ENCODE measurements at places on chromosomes 3 and 15.

GRCh38 chr3:18964640-18965039 lies 183.7 kb upstream of the KCNH8 start:
- DNase-seq = no peak

GRCh38 chr3:103388214-103388613 lies 953.4 kb downstream of the ZPLD1 start:
- no peak for DNase-seq

- no peak for DNase-seq
Measured at GRCh38 chr3:72213296-72214065, 428.5 kb upstream of the PROK2 start.

DNA sequence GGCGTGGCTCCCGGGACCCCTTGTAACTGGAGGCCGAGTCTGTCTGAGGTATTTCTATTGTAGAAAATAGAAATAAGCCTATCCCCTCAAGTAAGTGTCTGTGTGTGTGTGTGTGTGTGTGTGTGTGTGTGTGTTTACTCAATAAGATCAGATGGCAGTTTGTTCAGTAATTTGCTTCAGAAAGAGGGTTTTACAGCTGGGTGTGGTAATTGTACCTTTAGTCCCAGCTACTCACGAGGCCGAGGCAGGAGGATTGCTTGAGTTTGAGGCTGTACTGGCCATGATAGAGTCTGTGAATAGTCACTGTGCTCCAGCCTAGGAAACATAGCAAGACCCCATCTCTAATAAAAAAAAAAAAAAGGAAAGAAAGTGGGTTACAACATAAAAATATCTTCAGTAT lies 8.7 kb downstream of the SPINT1 start:
- DNase-seq = no peak

- no peak for DNase-seq
Measured at GRCh38 chr15:92097474-92098178, 244.1 kb downstream of the SLCO3A1 start.

DNA sequence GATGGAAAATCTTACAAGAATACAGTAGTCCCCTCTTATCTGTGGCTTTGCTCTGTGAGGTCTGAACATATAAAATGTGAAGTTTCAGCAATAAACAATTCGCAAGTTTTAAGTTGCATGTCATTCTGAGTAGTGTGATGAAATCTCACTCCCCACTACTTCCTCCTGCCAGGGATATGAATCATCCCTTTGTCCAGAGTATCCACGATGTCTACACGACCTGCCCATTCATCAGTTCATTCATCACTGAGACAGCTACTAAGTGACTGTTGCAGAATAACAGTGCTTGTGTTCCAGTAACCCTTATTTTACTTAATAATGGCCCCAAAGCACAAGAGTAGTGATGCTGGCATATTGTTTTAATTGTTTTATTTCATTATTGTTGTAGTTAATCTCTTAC lies 489.2 kb upstream of the UBE2E2 start:
- DNase-seq = no peak

GRCh38 chr3:107727102-107727501 lies 204.3 kb downstream of the BBX start:
- DNase-seq = no peak

DNA sequence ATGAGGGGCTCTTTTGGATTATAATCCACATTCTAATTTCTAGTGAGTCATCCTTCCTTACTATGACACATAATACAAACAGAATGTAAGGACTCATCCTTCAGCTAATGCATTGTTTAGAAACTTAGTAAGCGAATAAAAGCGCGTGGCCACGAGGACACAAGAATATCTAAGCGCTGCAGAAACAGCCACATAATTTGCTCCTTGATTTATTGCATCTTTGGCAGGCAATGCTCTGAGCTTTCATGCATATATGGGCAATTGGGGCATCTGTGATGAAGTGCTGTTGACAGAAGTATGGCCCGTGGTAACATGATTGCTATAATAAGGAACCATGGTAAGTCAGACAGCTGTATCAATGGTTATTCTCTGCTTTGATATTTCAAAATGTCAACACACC lies 191.3 kb upstream of the ZNF385D start:
- DNase-seq = peak; percentile 52

DNA sequence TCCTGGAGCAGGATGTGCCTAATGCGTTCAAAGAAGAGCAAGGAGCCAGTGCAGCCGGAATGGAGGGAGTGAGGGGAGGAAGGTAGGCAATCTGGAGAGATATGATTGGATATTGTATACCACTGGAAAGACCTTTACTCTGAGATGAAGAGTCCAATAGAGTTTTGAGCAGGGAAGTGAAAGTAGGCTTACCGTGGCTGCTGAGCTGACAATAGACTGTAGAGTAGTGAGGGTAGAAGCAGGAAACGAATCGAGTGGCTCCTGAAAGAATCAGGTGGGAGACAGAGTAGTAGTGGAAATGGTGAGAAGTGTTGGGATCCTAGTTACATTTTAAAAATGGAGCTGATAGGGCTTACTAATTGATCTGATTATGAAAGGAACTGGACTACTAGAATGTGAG lies 51.8 kb upstream of the NUDT16 start:
- no peak for DNase-seq

DNA sequence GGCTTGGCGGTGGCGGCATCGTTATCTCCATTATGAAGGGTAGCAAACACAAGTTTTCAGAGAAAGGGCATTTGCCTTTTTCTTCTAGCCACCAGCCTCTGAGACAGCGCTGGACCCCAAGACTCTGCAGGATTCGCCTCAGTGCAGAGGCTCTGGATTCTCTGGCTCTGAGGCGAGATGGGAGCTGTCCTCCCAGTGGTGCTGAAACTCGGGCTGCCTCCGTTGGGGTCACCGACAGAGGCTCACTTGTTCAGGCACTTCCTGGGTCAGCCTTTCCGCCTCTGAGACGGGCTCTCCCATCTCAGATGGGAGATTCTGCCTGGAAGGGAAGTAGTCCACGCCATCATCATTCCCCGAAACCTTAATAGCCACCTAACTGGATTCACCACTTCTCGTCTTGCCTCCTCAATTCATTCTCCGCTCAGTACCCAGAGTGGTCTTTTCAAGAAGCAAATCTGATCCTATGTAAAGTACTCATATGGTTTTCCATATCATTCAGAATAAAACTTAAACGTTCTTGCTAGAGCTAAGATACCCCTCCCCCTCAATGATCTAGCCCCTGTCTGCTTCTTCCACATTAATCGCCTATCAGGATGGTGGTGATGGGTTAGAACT lies 76.9 kb downstream of the RHCG start:
- no peak for DNase-seq

DNA sequence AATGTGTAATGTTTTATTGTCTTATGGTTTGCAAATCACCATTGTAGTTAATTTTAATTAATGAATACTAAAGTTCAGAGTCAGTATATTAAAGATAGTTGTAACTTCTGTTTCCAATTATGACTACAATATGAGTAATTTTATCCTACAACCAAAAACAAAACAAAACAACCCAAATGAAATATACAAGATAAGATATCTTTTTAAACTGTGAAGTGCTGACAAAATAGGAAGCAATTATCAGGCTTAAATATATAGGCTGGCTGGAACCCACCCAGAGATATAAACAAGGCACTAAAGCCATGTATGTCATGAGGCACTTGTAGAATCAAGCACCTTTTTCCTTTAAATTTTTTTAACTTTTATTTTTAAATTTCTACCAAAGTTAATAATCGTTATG lies 108.6 kb upstream of the LRRFIP2 start:
- no peak for DNase-seq

- no peak for DNase-seq
Measured at GRCh38 chr3:71536376-71536965, 47.1 kb downstream of the FOXP1 start.

DNA sequence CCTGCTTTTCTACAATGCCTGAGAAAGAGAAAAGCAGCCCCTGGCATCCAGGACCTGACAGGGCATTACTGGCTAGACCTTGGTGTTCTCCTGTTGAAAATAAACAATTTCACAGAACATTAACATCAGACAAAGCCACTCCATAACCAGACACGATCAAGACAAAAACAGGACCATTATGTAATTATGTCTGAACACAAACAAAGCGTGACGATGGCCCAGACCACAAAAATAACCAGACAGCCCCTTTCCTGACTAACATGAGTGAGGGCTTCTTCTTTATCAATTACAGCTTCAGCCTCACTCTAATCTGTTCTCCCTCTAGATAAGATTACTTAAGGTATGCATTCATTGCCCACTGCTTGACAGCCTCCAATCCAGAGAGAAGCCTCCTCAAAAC lies 172.7 kb upstream of the LMCD1 start:
- peak; percentile 39 for DNase-seq

GRCh38 chr15:96887730-96888129 lies 557.2 kb downstream of the NR2F2 start:
- no peak for DNase-seq

GRCh38 chr3:186930143-186930640 lies at the start of gene ST6GAL1:
Gene ST6GAL1, plus strand, starts transcription at chr3:186930526. Its CDS starts 112,178 bp downstream, at chr3:187042704.
- DNase-seq = no peak

GRCh38 chr15:76803049-76803571 lies 102.0 kb downstream of the SCAPER start:
- no peak for DNase-seq

GRCh38 chr3:126568776-126569342 lies 10.1 kb upstream of the C3orf22 start:
- no peak for DNase-seq

DNA sequence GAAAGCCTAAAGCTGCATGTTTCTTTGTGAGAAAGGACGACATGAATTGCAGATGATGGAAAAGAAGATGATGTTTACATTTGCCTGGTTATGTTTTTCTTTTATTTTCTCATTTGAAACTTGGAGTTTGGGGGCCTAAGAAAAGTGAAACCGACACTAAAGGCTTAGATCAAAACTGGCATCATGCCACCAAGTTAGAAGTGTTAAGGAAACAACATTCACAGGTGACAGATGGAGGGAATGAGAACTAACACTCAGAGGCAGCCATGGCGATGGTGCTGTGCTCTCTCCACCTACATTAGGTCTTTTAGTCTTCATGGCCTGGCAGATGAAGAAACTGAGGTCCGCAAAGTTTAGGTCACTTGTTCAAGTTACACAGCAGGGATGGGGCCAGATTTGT lies 923.6 kb downstream of the TUSC7 start:
- no peak for DNase-seq

GRCh38 chr15:40407330-40407990 lies 1.9 kb downstream of the IVD start:
- no peak for DNase-seq
